Stimulated activated CD8-positive, alpha-beta memory T cell treated with anti-CD3 and anti-CD28 coated beads, Interleukin-15, amount 100 ng/mL, for 4 hours (primary cell): ENCODE measurements at places on chromosomes 7 and 10.

GRCh38 chr10:98249134-98249533 lies 18.9 kb downstream of the LOXL4 start:
- no peak for DNase-seq

- DNase-seq, result no peak
These were observed 67.4 kb upstream of the ELN start for GRCh38 chr7:73960548-73960947.

DNA sequence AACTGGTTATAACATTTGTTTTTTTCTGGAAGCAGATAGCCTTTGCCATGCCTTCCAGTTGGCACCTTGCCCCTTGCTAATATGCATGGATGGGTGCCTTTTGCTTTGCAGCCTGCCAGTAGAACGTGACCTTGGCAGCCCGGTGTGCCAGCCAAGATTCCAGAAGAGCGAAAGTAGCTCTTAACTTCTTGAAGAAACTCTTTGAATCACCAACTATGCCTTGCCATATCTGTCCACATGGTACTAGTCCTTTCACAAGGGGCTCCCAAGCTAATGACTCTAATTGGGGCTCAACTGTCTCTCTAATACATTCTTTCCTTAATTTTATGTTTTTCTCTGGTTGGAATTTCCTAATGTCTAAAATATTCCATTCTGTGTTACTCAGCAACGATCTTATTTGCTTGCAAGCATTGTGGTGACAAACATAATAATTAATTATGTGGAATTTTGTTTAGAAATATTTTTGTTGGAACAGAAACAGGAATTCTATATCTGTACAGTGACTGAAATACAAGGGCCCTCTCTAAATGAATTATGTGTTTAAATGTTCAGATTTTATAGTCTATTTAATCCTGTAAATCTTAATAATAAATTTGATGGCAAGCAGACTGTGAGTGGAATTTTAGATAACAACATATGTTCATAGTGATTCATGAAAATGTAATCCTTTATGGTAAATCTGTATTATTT lies 45.8 kb downstream of the HDAC9 start:
- no peak for DNase-seq

DNA sequence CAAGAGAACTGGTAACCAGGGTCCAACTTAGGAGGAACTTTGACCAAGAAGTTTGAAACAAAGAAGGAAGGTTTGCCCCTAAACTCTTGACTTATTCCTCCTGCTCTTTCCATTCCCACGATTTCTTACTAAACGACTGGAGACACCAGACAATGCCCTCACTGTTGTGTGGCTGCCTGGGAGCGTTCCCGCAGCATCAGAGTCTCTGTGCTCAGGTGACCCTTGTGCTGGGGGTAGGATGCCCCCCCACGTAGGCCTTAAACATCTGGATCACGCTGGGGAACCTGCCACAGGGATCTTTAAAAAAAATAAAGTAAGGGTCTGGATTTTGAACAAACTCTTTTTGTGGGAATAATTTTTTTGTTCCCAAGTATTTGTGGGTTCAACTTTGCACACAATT lies 30.1 kb upstream of the CTBP2 start:
- no peak for DNase-seq

DNA sequence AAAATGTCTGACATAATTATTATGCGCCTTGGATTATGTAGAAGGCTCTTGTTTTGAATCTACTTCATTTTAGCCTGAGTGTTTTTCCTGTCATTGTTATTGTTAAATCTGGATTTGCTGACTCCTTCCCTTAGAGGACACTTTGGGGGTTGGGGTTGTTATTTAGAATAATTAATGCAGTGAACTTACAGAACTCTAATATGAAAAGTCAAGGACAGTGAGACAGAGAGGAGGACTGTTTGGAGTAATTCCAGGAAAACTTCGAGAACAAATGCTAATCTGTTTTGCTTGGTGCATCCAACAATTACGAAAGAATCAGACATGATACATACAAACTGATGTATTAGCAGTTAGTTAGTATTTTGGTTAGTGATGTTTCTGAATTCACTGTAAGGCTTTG lies 146.1 kb downstream of the ABCA13 start:
- DNase-seq, result no peak

DNA sequence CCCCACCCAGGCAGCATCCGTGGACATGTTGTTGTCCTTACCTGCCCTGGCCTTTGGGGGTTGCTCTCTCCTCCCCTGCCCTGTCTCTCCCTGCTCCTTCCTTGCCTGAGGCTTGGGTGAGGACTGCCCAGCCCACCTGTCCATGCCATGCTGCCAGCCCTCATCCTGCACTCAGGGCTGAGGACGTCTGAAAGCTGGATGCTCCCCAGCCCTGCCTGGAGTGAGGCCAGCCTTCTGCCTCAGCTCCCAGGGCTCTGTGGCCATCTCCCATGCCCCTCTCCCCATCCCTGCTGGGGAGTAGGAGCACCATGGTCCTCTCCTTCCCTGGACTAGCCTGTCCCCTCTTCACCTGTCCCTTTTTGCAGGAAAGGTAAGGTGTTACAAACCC lies 68.4 kb downstream of the RAMP3 start:
- DNase-seq, result no peak

GRCh38 chr7:50497068-50497642 lies 47.0 kb upstream of the FIGNL1 start:
- DNase-seq, result no peak
